ELR (cell line): ENCODE measurements at places on chromosomes 5 and 9.

GRCh38 chr5:106489004-106489403 lies 1181.7 kb downstream of the EFNA5 start:
- no peak for DNase-seq

DNA sequence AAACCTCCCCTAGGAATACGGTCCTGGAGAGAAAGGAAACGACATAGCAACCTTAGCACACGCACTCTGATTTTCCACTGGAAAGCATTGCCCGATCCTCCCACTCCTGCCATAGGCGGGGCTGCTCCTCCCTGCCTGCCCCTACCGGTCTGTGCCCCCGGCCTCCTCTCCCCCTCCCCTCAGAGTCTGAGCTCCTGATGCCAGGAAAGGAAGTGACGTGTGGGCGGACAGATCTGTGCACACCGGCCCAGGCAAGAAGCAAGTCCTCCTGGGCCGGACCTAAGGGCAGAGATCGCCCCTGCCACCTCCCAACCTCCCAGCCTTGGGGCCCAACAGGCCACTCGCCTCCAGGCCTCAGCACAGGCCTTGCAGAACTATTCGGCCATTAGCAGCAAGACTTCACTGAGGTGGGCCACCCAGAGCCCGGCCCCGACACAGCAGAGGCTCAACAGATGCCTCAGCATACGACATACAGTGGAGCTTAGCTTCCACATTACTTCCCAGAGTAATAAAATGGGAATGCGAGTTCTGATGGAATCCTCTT lies 7.2 kb downstream of the NINJ1 start:
- DNase-seq = no peak

DNA sequence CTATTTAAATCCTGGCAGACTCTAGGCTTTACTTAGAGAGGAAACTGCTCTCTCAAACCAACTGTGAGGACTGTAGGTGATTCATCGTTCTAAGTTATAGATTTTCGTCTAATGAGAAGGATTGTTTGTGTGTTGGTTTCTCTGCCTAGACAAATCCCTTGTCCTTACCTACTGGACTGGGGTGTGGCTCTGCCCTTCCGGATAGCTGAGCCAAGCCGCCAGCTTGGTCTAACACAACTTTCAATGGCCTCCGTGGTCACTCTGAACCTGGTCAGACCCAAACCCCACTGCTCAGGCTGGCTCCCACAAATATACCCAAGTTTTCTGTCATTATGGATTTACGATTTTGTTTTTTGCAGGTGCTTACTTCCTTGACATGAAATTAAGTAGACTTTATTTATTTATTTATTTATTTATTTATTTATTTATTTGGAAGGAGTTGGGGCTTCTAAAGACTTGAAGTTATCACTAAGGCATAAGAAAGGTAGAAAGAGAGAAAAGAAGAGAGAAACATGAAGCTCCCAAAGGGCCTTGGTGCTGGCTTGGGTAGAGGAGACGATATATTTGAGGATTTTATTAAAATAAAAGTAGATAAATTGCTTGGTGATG lies 19.0 kb downstream of the CARTPT start:
- no peak for DNase-seq

- DNase-seq = peak; percentile 15
Measured at GRCh38 chr5:104018299-104018698, 455.7 kb upstream of the NUDT12 start.

DNA sequence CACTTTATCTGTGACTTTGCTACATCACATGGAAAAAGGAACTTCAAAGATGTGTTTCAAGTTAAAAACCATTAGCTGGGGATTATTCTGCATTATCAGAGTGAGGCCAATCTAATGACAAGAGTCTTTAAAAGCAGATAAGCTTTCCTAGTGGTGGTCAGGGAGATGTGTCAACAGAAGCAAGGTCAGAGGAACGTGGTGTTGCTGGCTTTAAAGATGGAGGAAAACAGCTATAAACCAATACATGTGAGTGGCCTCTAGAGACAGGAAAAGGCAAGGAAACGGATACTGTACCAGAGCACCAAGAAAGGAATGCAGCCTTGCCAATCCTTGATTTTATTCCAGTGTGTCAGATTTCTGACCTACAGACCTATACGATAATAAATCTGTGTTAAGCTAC lies 204.2 kb downstream of the TAF11L14 start:
- no peak for DNase-seq

DNA sequence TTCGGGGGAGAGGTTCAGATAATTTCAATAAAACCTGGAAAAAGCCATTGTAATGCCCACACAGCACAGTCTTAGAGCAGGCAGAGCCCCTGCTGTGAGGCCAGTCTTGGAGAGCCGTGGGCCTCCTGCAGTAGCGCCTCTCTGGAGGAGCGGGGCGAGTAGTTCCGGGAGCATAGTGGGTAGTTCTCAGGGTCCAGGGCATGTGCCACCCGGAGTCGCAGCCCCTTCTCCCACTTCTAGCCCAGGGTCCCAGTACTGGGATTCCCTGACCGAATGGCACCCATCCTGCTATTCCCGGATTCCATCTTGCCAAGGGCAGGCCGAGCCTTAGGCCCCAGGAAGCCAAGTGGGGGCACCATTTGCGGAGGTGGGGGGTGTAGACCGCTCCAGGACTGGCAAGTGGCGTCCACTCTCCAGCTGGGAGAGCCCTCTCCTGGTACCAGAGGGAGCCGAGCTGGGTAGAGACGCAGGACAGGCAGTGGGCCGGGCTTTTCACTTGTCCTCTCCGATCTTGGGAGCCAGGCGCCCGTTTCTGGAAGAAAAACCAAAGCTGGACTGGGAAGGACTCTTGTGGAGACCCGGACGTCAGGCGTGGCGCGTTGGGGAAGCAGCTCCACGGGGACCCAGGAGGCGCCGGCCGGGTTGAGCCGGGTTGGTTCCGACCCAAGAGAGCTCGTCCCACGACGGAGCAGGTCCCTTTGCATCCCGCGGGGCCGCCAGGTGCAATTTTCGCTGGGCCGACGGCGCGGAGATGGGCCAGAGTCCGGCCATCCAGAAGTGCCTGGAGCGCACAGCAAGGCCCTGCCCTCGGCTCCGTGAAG lies 12.1 kb downstream of the PROP1 start:
- DNase-seq = no peak

DNA sequence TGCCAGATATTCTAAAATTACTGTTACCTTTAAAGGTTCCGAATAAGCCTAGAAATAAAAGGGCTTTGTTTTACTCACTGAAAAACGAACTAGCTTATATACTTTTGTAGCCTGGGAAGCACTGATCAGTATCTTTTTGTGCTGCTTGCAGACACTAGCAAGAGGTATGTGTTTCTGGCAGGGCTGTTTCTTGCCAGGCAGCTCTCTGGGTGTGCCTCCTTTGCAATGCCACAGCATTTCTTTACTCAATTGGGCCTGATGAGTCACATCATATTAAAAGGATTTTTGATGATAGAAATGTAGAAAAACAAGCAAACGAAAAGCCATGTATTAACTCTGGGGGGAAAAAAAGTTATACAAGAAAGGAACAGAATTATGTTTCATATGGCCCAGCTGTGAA lies 35.6 kb downstream of the CD180 start:
- DNase-seq = peak; percentile 10

DNA sequence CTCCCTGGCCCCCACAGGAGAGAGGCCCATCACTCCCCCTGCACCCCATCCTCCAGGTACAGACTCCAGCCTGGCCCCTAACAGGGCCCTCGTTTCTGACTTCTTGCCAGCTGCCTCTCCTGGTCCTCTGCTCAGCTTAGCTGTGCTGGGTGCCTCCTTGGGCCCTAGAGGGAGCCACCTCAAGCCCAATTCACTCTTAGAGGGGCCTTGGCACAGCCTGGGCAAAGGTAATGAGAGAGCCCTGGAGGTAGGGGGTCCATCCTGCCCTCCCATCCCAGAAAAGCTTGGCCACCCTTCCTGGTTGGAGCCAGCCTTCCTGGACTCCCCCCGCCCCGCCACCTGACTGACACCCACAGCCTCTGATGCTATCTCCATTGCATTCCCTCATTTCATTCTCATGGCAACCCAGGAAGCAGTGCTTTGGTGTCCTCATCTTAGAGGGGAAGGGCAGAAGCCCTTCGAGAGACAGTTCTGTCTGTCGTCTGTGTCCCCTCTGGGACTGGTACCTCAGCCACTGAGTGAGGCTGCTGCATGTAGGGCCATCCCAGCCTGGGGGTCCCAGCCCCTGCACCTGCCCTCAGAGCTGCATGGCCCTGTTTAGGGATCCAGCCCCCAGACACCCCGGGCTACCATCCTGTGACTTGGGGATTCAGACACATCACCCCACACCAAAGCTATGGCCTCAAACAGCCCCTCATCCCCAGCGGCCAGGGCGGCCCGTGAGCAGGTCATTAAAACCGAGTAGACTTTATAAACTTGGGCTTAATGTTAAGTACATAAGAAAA lies 95.5 kb downstream of the BARX1 start:
- DNase-seq = peak; percentile 8

DNA sequence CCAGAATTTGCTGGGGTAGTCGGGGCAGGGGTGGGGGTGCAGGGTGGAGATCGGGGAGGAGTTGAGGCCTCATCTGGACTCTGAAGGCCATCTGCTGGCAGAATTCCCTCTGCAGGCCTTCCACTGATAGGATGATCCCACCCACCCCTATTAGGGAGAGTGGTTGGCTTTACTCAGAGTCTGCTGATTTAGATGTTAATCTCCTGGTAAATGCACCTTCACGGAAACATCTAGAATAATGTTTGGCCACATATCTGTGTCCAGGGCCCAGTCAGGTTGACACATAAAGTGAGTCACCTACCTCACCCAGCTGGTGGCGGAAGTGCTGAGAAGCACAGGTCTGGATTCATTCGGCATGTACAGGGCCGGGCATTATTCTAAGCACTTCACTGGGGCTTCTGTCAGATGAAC lies 50.0 kb downstream of the DAPK1 start:
- no peak for DNase-seq

DNA sequence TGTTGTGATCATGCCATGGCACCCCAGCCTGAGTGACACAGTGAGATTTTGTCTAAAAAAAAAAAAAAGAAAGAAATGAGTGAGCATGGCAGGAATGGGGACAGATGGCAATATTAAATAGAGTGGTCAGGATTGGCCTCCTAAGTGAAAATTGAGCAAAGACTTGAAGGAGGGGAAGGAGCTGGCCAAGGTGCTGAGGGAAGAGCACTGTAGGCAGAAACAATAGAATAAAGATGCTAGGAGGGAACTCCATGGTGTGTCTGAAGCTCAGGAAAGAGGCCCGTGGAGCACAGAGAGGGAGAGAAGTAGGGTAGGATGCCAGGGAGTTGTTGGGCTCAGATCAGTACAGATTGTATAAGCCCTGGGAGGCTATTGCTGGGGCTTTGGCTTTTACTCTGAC lies 64.4 kb upstream of the PCAT7 start:
- DNase-seq = peak; percentile 6

DNA sequence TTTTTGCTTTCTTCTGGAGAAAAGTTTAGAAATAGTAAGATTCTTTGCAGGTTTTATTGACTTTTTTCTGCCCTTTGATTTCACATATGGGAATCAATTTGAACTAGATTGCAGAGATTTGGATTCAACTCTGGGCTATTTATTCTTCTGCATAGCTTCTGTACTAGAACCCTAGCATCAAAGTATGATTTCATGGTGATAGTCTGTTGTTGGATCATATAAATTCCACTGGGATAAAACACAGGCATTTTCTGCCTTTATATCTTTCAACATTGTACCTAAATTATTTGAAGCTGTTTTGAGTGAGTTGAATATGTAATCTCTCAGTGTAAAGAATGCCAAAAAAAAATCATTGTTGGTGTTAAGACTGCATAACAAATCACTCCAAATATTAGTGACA lies 458.4 kb upstream of the MPDZ start:
- DNase-seq = no peak

- no peak for DNase-seq
Measured at GRCh38 chr5:126066836-126067235, 356.4 kb upstream of the GRAMD2B start.

GRCh38 chr9:126483468-126484073 lies 130.2 kb upstream of the LMX1B start:
- DNase-seq = no peak

DNA sequence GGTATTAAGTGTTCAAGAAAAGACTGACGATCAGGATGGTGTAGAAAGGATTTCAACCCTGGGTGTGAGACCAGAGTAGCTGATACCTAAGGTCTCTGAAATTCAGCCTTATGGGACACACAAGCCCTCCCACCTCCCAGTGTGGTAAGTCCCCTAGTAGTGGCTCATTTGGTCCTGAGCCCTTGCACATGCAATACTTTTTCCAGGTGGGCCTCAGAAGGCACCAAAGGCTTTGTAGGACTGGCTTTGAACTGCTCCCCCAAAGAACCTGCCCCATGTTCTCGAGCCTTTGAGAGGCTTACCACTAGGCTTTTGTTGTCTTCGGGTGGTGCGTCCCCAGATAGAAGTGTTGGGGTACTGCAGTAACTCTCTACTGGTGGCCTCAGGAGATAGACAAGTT lies 803 bp downstream of the GARIN3 start:
- no peak for DNase-seq

GRCh38 chr9:82938426-82939218 lies 124.3 kb downstream of the RASEF start:
- no peak for DNase-seq

- peak; percentile 17 for DNase-seq
Measured at GRCh38 chr9:37100327-37100726, 20.0 kb upstream of the ZCCHC7 start.

GRCh38 chr5:162128117-162128516 lies 60.5 kb downstream of the GABRG2 start:
- DNase-seq = no peak

DNA sequence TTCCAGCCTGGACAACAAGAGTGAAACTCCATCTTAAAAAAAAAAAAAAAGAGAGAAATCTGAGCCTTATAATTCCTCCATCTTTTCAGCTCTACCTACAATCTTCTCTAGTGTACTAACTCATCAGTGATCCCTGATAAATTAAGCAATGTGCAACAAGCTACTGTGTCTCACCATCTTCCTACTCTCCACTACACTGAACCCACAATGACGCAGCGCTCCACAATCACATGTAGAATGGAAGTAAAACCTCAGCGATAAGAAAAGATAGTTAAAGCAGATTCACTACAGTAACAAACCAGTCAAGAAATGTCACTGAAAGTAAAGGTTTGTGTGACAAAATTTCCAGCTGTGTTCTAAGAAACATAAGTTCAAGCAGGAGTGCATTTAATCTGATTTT lies 13.5 kb downstream of the ABCA1 start:
- DNase-seq = no peak

DNA sequence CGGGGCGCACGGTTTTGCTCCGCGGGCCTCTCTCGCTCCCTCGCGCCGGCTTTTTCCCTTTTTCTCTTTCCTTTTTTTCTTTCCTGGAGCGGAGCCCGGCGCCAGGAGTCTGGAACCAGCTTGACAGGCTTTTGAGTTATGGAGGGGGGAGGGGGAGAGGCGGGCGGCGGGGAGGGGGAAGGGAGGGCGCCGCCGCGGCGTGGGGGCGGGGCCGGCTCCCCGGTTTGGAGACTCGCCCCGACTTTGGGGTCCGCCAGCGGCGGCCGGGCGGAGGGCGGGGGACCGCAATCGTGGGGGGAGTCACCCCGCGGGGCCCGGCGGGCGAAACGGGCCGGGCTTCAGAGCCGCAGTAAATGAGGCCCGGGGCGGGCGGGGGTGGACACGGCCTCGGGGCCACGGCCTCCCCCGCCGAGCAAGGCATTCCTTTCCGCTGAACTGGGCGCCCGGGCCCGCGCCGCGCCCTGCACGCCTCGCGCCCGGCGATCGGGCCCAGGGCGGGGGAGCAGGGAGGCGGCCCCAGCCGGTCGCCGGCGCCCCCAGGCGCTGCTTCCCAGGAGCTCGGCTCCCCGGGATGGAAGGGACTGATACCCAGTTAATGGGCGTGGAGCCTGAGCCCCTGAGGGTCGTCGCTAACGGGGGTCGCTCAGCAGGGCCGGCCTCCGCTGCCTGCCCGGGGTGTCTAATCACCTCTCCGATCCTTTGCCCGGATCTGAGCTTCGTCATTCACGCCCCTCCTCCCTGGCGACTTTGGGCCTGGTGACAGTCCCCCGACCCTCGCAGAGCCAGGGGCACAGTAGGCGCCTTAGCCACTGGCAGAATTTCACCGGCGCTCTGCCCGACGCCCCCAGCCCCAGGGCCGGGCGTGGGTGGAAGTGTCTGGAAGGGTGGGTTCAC lies 138.1 kb downstream of the C9orf50 start:
- DNase-seq = peak; percentile 93
